Activated CD4-positive, alpha-beta T cell treated with anti-CD3 and anti-CD28 coated beads for 1 hour (primary cell): ENCODE measurements at places on chromosomes 7 and 10.

DNA sequence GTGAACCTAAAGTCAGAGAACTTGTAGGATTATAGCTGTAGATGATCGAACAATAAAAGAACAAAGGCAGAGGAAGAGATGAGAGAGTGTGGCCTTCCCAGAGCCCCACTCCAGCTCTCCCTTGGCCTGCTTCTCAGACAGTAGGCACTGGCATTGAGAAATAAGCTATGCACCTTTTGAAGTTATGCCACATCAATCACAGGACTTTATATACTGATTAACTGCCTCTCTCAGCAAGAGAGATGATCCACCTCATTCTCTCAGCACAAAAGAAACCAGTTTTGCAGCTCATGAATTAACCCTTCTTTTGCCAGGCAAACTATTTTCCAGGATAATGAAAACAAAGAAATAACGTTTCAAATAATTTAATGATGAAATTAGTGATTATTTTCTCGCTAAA, 22.0 kb upstream of the CTTNBP2 start:
- DNase-seq, result no peak

DNA sequence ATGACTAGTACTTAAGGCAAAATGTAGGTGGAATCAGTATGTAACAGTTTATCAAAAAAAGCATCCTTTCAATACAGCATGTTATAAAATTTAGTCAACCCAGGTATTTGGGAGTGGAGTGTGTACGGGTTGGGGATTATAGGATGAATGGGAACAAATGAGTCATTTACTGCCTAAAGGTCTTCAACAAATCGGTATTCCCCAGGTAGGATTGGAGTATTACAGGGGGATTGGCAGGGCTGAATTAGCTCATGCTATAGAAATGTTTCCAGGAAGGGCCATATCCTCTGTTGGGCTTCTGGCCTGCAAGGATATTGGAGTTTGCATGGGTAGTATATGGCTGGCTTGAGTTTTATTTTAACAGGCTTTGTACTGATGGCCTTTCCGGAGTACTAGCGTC, 723.7 kb downstream of the SORCS1 start:
- DNase-seq, result no peak

- no peak for DNase-seq
These were observed 1.0 kb downstream of the TRPV5 start for GRCh38 chr7:142932386-142933091.

- DNase-seq, result no peak
These were observed 121.5 kb downstream of the POLR1F start for GRCh38 chr7:19587291-19587690.

DNA sequence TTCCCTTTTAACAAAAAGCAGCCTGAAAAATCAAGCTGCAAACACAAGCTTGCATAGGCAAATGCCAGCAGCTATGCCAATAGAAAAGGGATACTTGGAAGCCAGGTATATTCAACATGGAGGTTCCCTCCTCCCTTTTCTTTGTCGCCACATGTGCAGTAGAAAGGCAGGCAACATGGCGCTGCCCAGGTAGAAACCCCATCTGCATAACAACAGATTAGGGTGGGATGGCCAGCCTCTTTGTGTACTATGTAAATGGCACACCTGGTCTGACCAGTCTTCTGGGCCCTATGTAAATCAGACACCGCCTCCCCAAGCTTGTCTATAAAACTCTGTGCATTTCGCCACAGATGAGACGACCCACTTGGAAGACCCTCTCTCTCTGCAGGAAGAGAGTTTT, 58.1 kb downstream of the CCDC3 start:
- no peak for DNase-seq

DNA sequence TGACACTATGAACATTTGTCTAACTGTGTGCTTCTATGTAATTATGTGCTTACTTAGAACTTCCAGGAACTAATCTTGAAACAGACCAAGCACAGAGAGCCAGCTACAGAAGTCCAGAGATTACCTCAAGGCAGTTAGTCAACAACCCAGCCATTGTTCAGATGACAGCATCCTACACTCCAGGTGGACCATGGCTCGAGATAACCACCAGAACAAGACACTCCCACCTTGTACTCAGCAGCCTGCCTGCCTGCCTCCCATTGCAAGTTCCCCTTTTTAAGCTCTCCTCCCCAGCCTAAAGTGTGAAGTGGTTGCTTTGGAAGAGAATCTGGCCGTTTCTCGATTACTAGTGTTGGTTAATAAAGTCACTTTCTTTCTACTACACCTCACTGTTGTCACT, 1080.6 kb upstream of the LRRN3 start:
- DNase-seq, result no peak

GRCh38 chr7:130513447-130513846, 21.6 kb downstream of the MEST start:
- no peak for DNase-seq

- DNase-seq, result no peak
These were observed 1015.6 kb upstream of the LRRTM3 start for GRCh38 chr10:65910209-65910608.
